ENCODE measurements at places on chromosomes 2 and 18.

DNA sequence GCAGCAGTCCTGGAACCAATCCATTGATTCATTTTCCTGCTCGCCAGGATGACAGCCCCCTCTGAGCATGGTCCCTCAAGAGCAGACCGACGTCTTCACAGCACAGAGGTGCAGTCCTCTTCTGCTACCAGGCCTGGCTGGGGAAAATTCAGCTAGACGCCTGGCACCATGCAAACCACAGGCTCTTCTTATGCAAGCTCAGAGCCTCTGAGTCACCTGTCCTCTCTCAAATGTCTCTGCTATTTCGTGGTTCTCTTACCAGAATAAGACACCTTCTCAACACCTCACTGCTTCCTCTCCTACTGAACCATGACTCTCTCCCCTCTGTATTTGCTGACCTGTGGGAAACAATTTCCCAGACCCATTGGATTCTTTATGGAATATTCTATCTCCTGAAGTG is 79.8 kb upstream of the CYRIA start:
- DNase-seq: no peak

- peak; percentile 81 for DNase-seq
Measured at GRCh38 chr2:20025065-20025786, 12.8 kb upstream of the MATN3 start.

DNA sequence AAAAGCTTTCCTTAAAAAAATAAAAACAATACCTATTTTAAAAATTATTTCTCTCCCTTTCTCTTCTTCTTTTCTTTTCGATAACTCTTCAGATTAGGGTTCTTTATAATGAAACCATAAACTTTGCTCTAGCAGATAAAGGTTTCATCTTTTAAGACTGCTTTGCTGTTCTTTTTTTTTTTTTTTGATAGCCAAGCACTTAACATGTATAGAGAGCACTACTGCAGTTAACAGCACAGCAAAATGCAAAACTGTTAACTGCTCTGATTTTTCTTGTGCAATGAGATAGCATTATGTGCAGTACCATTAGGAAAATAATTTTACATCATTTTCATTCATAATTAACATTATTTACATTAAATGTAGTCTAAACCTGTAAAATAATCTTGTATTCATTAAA is 36.3 kb downstream of the GALNT1 start:
- DNase-seq: no peak

- DNase-seq: no peak
Measured at GRCh38 chr2:55518841-55519165, 715 bp upstream of the CFAP36 start.

- DNase-seq: no peak
Measured at GRCh38 chr2:10610213-10610910, 79.4 kb downstream of the NOL10 start.

DNA sequence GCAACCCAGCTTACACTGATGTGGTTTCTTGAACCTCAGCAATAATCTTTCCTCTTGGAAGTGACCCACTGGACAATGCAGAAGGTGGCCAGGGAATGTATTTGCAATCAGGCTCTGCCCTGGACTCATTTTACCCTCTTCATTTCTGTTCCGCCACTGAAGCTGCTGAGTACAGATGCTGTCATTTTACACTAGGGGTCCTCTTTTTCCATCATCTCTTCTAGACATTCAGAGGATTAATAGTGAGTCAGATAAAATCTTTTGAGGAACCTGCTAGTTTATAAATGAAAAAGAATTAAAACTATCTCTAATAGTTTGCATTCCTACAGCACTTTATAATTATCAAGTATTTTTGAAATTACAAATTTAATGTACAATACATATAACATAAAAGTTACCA is 87.9 kb upstream of the PNPT1 start:
- no peak for DNase-seq

DNA sequence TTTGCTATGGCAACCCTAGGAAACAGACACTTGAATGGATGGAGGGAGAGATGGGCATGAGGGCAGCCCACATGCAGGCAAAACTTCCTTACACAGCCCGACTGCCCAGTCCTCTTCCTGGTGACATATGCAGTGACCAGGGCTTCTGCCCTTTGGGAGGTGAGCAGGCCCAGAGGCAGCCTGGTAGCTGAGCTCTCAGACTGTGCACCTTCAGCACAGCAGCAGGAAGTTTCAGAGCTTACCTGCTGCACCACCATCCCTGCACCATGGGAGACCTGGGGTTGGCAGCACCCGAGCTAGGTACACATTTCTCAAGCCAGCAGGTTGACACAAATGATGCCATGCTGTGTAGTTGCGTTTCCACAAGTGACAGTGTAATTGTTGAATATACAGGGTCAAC is 97.6 kb upstream of the LMAN1 start:
- no peak for DNase-seq

- no peak for DNase-seq
Measured at GRCh38 chr2:237882510-237883481, 23.4 kb downstream of the RAMP1 start.

DNA sequence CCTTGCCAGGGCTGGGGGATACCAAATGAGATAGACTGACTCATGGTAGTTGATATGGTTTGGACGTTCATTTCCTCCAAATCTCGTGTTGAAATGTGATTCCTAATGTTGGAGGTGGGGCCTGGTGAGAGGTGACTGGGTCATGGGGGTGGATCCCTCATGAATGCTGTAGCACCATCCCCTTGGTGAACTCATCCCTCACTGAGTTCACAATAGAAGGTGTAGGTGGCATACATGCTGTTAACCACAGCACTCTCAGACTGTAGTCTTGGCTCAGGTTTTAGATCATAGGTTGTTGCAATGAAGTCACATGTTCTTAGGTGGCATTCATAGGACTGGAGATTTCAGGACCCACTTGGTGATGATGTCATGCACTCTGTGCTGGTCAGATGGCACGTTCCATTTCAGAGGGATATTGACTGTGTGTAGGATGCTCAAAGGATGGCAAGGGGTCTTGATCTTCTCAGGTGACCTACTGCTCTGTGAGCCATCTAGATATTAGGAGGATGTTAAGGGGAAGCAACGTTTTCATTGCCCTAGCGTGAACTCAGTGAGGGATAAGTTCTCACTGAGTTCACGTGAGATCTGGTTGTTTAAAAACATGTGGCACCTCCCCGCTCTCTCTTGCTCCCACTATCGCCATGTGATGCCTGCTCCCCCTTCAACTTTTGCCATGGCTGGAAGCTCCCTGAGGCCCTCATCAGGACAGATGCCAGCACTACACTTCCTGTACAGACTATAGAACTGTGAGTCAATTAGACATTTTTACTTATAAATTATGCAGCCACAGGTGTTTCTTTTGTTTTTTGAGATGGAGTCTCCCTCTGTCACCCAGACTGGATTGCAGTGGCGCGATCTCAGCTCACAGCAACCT is 73.8 kb upstream of the ACAA2 start:
- no peak for DNase-seq

DNA sequence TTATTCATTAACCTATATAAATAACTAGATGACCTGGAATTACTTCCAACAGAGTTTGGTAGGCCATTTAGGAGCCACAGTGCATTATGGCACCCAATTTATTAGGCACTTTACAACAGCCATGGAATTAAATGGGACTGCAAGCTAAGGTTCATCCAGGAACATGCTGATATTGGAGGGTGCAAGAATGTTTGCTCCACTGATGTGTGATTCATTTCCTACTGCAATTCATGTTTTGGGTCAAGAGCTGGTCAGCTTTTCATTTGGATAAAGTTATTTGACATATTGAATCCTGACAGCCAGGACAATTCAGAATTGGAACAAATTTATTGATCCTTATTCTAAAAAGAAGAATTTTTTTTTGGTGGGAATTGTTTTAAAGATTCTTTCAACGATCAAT is 11.8 kb upstream of the LYPD1 start:
- DNase-seq: no peak

GRCh38 chr2:32835148-32835547 is 111.6 kb upstream of the LTBP1 start:
- DNase-seq: no peak

DNA sequence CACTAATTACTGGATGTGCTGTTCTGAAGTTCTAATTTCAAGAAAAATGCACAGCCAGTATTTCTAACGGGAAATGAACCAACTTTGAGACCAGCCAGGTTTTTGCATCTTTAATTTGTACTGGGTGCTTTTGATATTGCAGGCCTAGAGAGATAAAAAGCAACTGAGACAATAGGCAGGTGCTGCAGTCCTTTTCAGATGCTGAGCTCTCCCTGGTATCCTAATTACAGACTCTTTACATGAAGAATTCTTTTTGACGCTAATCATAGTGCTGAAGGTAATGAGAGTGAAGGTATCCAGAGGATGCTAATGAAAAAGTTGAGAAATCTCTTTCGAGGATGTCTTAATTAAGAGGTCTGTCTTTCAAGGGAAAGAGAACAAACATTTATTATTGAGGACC is 85.1 kb downstream of the SERPINB8 start:
- no peak for DNase-seq

GRCh38 chr2:205650450-205650849 is 31.9 kb upstream of the NRP2 start:
- no peak for DNase-seq

DNA sequence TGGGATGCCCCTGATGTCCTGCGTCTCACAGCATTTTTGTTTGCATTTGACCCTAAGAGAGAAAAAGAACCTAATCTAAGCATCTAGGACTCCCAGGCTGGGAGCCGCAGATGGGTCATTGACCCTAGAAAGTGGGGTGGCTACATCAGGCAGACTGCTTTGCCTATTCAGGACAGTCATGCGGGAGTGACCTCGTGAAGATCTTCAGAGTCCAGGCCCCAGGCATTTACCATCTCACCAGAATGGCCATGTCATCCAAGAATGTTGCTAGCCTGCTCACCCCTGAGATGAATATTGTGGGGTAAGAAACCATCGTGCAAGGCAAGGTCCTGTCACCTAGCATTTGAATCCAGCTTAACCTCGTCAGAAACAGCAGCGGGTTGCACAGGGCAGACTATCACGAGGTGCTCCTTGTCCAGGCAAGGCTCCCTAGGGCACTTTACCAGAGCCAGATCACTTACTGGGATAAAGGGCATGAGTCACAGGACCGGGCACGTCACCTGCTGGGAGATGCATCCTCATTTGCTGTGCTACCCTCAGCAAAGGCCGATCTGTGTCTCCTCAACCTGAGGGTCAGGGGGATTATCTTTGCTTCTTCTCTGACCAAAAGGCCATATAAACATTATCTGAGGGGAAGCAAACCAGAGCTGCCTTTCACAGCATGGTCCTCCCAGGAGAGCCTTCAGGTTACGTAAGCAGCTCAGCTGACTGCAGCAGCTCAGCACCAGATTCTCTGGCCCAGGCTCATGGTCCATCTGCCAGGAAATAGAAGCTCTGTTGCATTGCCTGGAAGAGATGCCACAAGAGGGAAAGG is 162.3 kb downstream of the ACKR3 start:
- DNase-seq: peak; percentile 44

DNA sequence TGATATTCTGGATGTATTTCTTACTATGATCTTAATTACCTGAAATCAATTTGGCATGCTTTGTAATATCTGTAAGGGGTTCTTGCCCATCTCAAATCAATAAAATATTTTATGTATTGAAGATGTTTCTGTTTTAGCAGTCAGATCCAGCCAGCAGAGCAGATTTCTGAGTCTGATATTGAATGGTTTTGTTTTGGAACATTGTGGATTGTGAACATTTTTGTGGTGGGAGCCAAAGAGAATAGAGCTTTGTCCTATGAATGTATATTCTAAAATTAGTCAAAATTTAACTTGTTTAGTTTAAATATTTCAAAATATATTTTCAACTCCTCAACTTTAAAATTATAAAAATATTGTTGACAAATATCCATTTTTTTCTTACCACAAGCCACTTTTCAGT is 197.0 kb downstream of the UBE2E3 start:
- no peak for DNase-seq

- no peak for DNase-seq
Measured at GRCh38 chr2:218776488-218776887, 5.5 kb upstream of the CYP27A1 start.

DNA sequence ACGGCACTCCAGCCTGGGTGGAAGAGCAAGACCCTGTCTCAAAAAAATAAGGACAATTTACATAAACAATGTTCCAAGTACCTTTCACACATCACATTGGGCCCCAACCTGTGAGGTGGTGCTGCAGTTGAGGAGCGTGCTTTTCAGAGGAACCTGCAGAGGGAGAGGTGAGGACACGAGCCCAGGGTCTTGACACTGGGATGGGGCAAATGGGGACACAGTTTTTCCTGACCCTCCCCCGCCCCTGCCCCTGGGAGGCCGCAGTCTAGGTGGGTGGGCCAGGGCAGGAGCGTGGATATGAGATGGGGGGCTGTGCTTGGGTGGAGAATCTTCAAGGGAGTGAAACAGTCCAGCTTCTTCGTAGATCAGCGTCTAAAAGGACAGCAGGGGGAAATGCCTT is 112.9 kb downstream of the SEPTIN10 start:
- no peak for DNase-seq

GRCh38 chr2:234025891-234026401 is 24.6 kb upstream of the SPP2 start:
- DNase-seq: no peak

DNA sequence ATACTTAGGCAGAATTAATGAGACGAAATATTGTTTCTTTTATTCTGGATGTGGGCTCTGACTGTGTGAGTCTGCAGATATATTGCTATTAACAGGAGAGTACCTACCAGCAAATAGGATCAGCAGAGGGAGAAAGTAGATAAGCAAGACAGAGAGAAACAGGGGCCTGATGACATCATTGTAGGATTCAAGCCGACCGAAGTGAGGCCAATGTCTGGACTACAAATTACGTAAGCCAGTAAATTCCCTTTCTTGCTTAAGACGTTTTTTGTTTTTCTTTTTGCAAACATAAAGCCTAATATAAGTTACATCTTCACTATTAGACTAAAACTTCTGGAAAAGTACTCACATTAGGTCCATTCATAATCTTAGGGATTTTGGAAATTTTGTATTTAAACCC is 21.4 kb upstream of the PTPRM start:
- DNase-seq: no peak

GRCh38 chr2:74020702-74021406 is 36.1 kb downstream of the TET3 start:
- DNase-seq: no peak

DNA sequence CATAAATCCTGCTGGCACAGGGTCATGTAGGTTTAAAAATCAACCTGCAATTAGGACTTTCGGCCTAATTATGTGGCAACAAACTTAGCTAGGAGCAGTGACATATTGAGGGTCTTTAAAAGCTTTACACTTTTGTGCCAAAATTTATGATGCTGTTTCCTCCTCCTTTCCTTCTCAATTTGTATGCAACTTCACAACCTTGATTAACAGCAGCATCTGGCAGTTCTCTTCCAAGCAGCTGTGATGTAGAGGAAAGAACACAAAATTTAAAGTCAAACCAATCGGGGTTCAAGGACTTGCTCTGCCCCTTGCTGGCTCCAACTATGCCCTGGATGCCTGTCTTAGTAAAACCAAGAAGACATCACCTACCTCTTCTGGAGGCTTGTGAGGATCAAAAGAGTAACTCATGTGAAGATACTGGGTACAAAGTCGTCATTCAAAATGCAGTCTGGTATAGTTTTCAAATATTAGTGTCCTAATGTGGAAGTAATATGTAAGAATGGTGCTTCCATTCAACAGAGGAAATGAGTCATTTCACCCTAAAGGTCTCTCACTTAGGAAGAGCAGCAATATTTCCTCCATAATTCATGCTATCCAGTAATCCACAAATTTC is 94.7 kb downstream of the ANKRD44 start:
- no peak for DNase-seq

Measured in fibroblast of skin of left quadriceps (primary cell).